Activated T-helper 1 cell treated with Interleukin-2 at 50 U/mL for 16 hours (primary cell): ENCODE measurements at places on chromosomes 7 and 10.

DNA sequence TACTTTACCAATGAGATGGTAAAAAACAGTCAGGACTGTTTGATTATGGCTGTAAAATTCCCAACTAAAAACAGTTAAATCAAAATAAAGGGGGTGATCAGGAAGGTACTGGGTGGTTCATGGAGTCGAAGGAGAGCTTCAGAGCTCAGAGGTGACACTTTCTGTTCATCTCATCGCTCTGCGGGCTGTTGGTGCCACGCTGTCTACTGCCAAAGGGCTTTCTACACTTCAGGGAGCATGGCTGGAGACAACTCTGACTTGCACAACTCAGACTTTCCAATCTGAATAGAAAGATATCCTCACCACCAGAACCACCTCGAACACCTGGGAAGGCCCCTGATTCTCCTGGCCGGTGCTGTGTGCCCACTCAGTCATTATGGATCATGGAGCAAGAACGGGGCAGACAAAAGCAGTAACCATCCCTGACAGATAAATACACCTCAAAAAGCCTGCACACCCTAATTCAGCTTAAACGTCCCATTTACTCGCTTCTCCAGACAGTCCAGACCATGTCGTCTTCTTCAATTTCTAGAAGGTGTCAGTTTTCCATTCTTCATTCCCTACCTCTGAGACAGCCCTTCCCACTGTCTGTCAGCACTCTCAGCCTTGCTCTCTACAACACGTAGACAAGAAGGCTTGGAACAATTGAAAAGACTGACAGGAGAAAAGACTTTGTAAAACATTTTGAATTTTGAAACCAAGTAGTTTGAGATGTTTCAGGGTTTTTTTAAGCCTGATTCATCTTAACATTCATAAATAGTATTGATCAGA lies 348.7 kb upstream of the NFE2L3 start:
- DNase-seq = no peak

DNA sequence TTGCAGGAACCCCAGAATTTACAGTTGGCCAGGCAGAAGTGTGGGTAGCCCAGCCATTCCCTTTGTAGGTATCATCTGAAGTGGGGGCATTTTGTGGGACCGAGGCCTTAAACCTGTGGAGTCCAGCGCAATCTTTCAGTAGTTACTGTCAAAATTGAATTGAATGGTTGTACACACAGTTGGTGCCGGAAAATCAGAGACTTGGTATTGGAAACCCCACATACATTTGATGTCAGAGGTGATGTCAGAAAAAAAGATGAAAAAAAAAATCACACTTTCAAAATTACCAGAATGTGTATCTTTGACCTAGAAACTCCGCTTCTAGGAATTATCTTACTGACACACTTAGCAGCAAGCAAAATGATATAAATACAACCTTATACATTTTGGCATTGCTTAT lies 153.8 kb upstream of the PLXNA4 start:
- DNase-seq = no peak

DNA sequence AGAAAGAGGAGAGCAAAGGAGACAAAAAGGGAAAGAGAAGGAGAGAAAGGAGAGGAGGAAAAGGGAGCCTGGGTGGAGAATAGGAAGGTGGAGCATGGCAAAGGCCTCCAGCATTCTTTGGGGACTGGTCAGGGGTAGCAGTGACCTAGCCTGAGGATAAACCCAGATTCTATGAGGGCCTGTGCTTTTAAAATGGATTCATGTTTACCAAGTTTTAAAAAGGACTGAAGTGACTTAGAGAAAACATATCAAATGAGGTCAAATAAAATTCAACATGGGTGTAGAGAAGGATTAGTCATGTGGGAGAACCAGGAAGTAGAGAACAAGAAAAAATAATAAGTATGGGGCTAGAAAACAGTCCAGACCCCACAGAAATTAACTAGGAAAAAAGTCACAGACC lies 20.7 kb downstream of the CREB3L2 start:
- no peak for DNase-seq

GRCh38 chr7:49579408-49579807 lies 194.0 kb upstream of the VWC2 start:
- DNase-seq = no peak

GRCh38 chr10:96610817-96611216 lies 24.0 kb upstream of the TM9SF3 start:
- DNase-seq = no peak

DNA sequence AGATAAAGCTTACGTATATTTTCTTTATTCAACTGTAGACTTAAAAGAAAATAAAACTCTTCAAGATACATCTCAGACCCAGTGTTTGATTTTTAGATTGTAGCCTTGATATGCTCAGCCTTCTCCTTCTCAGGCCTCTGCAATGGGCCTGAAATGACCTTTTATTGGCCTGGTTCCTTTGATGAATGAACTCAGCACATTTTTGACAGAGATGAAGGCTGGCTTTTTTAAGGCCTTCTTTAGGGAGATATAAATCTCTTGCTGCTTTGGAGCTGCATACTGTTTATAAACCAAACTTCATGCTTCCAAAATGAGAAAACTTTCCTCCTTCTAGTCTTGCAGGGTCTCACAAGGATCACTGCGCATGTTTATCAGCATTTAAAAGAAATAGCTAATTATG lies 1049.8 kb downstream of the LRMDA start:
- DNase-seq = no peak

- DNase-seq = no peak
Measured at GRCh38 chr10:120931423-120931822, 80.3 kb downstream of the WDR11 start.

DNA sequence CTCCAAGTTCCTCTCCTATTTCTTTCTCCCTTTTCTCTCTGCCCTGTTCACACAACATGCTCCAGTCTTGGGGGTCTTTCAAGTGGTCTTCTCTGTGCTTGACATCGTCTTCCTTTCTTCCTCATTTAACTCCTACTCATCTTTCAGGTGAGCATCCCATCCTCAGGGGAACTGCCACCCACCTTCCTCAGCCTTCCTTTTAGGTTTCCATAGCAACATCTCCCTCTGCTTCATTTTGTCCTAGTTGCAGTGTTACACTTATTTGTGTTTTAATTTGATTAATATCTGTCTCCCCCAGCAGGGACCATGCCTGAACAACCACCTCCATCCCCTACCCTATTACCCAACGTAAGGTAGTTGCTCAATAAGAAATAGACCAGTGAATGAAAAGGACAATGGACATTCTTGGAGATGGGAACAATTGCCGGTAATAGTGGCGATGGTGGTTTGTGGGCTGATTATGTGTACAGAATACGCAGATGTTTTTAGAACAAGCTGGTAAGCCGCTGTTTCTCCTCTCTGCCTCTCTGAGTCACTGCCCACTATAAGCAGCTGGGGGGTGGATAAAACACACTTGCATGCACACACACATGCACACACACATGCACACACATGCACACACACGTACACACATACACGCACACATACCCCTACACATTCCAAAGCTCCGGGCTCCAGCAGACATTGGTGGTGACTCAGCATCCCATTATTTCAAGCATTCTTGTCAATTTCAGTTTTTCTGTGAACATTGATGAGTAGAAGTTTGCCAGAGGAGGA lies 251.6 kb downstream of the GATA3 start:
- DNase-seq = no peak

DNA sequence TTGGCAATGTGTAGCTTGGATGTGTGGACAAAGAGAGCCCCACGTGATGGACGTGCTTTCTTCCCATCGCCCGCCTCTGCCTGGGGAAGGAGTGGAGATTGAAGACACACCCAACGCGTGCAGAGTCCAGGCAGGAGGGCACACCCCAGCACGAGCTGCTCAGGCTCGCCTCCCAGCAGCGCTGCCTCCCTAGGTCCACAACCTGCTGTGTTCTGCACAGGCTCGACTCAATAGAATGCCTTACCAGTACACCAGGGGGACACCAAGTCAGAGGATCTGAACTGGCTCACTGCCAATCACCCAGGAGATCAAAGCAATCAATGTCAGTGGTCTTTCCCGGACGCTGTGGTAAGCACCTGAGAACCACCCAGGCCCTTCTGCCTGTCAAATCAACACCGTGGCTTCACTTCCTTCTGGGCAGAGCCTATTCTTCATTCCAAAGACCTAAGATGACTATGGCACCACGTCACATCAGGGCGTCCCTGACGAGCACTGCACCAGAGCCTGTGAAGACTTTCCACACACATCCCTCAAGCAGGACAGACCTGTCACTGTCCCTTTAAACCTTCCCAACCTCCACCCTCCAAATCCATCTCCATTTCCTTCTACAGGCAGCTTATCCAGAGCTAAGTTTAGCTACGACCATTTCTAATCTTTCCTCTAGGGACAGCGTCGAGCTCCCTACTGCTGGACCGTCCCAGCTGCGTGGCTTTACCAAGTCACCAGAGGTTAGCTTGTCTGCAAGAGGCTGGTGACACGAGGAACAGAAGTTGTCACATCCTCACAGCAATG lies 72.3 kb downstream of the AMZ1 start:
- no peak for DNase-seq

DNA sequence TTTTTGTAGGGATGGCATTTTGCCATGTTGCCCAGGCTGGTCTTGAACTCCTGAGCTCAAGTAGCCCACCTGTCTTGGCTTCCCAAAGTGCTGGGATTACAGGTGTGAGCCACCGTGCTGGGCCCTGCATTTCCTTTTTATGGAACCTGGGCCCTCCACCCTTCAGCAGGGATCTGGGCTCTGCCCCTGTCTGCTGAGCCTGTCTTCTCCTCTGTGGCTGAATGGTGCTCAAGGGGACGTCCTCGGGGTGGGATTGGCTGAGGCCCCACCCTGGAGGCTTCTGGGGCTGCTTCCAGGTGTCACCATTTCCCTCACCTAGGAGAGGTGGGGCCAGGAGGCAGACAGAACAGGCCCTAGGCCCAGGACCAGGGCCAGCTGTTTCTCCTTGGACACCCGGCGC lies 18.4 kb downstream of the FAM241B start:
- DNase-seq = no peak

- no peak for DNase-seq
Measured at GRCh38 chr10:62916141-62916603, 100.0 kb upstream of the EGR2 start.

DNA sequence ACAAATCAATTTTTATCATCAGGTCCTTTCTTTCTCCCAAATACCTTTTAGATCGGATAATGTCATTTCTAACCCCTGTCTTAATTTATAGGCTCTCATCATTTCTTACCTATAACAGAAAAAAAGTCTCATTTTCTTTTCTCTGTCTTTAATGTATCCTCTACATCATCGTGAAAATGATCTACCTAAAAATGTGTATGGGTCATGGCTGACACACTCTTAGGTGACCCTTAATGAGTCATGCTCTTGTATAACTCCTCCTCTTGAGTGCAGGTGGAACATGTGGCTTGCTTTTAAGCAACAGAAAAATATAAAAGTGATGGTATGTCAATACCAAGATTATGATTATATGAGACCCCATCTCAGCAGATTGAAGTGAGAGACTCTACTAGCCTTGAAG lies 139.4 kb downstream of the SEMA3C start:
- no peak for DNase-seq

GRCh38 chr7:143181349-143181748 lies 1.9 kb upstream of the TAS2R39 start:
- DNase-seq = no peak

DNA sequence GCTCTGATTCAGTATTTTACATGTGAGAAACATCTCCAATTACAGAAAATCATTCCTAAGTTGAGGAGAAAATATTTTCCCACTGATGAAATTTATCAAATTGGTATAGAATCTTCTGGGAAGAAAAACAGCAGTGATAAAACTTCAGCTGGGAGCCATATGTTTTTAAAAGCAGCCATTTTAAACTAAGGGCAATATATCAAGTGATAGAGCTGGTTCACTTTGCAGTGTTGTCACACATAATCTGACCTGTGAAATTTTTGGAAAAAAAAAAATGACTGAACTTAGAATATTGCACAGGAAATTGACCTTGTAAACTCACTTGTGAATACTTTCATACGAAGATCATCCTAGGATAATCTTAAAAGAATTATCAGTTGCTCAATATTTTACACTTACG lies 10.5 kb upstream of the EZH2 start:
- DNase-seq = no peak

- DNase-seq = no peak
Measured at GRCh38 chr7:135747366-135747765, 1.2 kb downstream of the FAM180A start.

- no peak for DNase-seq
Measured at GRCh38 chr10:114262496-114262895, 23.4 kb downstream of the VWA2 start.

- DNase-seq = no peak
Measured at GRCh38 chr10:49505589-49505988, 33.3 kb downstream of the ERCC6 start.

DNA sequence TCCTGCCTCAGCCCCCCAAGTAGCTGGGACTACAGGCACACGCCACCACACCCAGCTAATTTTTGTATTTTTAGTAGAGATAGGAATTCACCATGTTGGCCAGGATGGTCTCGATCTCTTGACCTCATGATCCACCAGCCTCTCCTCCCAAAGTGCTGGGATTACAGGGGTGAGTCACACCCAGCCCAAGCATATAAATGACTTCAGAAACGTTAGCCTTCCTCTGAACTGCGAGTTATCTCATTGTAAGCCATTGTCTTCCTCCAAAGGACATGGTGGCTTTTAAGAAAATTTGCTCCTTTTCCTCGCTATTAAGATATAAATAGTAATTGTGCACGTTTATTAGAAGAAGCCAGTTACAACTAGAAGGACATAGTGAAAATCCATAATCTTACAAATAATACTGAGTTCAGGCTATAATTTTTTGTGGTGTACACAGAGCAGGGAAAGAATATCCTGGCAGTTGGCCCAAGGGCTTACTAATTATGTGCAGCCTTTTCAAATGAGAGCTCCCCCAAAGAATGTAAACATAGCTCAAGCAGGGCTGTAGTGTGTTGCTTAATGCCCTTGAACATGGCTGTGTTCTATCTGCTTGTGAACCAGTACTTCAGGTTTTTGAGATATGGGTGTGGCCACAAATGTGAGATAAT lies 495.8 kb downstream of the PARD3 start:
- no peak for DNase-seq

- no peak for DNase-seq
Measured at GRCh38 chr10:21170216-21170615, 273.1 kb upstream of the NEBL start.

DNA sequence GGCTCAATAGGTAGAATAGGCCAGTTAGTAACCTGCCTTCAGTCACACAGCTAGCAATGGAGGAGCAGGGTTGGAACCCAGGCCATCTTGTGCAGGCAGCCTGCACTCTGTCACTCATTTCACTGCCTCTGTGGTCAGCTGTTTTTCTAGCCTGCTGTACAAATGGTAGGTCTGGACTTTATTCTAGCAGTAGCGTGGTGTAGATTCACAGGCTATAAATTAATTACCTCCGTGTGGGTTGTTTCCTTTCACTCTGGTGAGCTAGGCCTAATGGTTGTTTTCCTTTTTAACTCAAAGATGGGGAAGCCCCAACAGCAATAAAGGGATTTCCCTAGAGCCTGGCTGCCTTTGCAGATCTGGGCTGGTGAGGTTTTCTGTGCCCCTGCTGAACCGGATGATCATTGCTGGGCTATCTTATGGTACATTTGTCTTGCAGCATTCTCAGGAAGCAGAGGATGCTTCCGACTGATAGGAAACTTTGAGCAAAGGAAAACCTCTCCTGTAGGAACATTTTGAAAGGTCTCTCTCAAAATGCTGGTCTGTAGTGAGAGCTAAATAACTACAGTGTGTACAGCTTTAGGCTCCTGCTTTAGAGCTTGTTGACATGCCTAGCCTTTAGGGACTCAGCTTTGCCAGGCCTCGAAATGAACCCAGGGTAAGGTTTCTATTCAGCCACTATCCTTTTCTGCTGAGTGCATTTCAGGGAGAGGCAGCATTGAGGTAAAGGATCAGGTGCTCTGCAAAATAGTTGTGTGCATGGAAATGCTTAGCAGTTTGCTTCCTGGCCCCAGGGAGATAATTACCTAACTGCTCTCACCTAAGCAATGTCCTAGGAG lies 157.4 kb downstream of the ST7 start:
- no peak for DNase-seq

- no peak for DNase-seq
Measured at GRCh38 chr10:29850371-29850770, 209.0 kb downstream of the JCAD start.
